CD4-positive, alpha-beta T cell treated with Interleukin-4 for 1 hour (primary cell): ENCODE measurements at places on chromosomes 2 and 18.

DNA sequence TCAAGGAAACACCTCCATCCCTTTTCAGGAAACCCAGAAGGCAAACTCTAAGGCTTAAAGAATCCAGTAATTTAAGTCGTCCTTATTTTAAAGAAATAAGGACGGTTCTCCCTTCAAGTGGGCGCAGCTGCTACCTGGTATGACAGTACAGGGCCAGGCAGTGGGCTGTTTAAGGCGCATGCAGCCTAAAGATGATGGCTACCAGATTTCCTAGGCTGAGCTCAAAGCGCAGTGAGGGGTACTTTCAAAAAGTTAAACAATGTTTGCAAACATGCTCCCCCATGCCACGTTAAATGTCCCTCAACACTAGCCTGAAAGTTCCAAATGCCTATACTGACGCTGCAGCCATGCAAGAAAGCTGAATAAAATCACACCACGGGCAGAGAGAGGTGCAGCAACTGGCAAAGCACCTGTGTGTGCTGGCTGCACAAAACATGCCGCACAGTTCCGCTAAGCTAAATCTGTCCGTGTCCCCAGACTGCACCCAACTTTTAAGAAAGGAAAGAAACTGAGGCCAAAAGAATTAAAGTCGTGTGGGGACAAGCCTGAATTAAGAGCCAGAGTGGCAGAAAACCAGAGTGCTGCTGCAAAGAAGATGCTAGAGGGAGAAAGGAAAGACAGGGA is 583 bp downstream of the HIBCH start:
- peak; percentile 27 for DNase-seq

GRCh38 chr18:67545681-67546080 is 29.2 kb upstream of the DSEL start:
- DNase-seq: no peak

- DNase-seq: no peak
These were observed 9.7 kb downstream of the PMAIP1 start for GRCh38 chr18:59909289-59910036.

GRCh38 chr2:109318150-109318948 is 189.3 kb downstream of the SH3RF3 start:
- no peak for DNase-seq

GRCh38 chr2:70396612-70397011 is 94.7 kb upstream of the FAM136A start:
- DNase-seq: no peak

- DNase-seq: no peak
These were observed 14.1 kb downstream of the GLI2 start for GRCh38 chr2:120749506-120750431.

DNA sequence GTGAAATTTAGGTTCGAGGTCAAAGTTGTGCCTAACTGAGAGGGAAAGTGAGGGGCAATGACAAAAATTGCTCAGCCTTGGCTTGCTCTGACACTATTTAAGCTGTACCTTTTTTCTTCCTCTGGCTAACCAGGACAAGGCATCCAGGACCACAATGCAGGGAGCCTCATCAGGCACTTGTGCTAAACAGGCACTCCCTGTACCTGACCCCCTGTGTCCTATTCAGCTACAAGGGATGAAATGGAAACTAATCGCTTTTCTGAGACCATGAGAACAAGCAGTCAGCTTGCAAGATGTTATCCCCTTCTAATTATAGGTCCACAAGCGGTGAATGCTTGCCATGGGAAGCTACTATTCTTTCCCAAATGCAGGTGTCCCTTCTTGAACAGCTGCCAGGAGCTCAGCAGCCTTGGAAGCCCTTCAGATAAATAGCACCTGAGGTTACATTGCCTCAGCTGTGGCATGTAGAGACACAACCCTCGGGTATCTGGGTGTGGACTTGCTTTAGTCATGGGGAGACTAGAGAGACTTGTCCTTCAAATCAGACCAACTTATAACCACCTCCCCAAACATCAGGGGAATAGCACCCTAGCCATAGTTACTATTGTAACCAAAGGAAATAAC is 19.1 kb upstream of the ITGA6 start:
- DNase-seq: no peak

GRCh38 chr2:189076572-189076971 is 102.4 kb downstream of the COL3A1 start:
- no peak for DNase-seq

GRCh38 chr2:217858519-217859491 is 144.0 kb downstream of the TNS1 start:
- DNase-seq: no peak

DNA sequence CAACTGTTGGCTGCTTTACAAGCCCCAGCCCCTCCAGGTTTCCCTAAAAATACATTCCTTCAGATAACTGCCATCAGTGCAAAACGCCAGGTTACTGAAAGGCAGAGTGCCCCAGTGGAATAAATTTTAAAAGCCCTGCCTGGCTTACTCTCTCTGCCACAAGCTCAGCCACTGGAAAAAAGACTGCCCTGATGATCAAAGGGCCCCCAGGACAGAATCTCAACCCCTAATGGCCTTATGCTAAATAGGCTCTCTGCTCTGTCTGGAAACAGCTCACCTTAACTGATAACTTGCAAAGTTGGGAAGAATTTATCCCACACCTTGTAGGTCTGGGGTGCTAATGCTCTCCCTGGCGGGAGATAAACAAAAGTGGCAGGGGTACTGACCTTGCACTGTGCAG is 33.9 kb downstream of the CFAP53 start:
- no peak for DNase-seq

DNA sequence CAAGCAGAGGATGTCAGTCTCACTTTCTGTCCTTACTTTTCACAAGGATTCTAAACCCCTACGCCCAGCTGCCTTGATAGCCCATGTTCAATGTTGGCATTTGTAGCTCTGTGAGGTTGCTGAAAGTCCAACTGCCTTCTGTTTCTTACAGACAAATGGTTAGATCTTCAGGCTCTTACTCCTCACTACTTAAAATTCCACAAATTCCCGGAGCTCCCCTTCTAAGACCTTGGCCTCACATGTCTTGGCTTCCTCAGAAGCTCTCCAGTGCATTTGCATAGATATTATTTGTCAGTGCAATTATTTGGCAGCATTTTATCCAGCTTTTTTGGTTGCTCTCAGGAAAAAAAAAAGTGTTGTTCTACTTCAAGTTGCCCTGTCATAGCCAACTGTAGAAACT is 453.7 kb upstream of the CELF4 start:
- no peak for DNase-seq

- DNase-seq: no peak
These were observed 157.9 kb downstream of the LRRC30 start for GRCh38 chr18:7388741-7389140.

DNA sequence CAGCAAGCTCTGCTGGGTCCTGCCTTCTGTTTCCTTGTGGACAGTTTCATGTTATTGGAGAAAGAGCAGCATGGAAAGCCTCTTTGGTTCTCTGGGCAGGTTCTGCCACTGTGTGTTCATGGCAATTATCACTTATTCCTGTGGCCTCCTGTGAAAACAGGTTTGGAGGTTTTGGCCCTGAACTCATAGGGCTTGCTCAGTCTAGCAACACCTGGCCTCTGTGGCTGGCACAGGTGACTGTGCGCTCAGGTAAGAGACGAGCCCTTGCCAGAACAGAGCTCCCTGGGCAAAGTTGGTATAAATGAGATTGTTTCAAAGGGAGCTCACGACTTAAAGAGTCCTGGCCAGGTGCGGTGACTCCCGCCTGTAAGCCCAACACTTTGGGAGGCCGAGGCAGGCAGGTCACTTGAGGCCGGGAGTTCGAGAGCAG is 5.7 kb downstream of the CEP68 start:
- DNase-seq: no peak

DNA sequence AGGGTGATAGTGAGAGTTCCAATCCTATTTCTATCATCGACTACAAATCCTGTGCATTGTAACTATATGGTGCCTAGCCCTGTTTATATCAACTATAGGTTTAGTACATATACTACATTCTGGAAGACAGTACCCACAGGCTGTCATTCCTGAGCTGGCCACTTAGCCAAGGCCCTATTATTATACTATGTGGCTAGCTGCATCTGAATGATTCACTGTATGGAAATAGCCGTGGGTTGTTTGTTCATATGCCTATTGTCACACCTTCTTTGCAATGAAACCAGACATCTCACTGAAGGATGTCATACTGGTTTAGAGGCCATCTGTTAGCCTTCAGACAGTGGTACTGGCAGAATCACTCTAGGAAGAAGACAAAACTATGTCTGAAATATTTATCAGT is 62.3 kb upstream of the FSIP2 start:
- no peak for DNase-seq

GRCh38 chr2:71788186-71788525 is 334.8 kb downstream of the DYSF start:
- no peak for DNase-seq

GRCh38 chr2:54663424-54664030 is 59.9 kb upstream of the EML6 start:
- DNase-seq: no peak

GRCh38 chr2:1539441-1539840 is 126.2 kb downstream of the TPO start:
- DNase-seq: no peak

GRCh38 chr2:161436411-161436810 is 20.3 kb downstream of the TBR1 start:
- no peak for DNase-seq

- no peak for DNase-seq
These were observed 15.3 kb downstream of the GAREM1 start for GRCh38 chr18:32455361-32455760.

GRCh38 chr2:43391878-43392215 is 165.4 kb upstream of the ZFP36L2 start:
- no peak for DNase-seq

DNA sequence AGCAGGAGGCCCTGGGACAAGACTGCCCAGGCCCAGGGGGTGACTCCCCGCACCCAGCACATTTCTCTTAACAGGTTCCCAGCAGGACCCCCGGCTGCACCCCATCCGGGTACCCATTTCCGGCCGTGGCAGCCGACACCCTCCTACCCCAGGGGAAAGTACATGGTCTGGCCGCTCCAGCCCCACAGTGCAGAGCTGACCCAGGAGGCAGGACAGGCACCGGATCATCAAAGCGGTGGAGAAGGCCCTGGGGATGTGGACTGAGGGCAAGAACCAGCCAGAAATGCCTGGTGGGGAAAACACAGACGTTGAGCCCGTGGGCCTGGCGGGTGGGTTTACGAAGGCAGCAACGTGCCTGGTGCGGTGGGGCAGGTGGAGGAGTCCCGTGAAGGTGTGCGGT is 79.5 kb upstream of the GPC1 start:
- DNase-seq: no peak

DNA sequence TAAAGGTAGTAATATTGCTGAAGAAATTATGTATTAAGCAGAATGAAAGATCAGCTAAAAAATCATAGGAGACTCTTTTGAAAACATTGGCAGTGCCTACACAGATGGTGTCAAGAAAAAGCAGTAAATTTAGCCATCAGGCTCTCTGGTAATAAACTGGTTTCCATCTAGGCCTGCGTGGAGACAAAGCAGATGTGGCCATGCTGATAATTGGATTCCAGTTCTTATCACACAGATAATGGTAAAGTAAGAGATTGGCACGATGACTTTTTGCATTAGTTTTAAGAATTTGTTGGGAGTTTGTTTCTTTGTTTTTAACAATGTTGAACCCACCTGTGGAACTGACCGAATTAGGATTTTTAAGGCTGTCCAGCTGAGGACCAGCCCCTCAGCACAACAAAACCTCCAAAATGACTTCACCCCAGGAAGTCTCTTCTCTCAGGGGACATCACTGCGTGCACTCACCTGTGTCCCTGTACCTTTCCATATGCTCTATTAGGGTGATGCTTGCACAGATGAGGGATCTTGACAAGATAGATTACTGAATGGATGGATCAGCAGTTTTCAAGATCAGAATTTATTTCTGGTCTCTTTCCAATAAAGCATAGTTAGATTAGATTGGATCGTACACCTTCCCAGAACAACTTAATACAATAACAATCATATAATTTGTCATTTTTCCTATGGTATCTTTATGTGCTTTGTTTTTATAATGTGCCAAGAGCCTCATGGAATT is 69.1 kb upstream of the DNAJC10 start:
- DNase-seq: no peak

DNA sequence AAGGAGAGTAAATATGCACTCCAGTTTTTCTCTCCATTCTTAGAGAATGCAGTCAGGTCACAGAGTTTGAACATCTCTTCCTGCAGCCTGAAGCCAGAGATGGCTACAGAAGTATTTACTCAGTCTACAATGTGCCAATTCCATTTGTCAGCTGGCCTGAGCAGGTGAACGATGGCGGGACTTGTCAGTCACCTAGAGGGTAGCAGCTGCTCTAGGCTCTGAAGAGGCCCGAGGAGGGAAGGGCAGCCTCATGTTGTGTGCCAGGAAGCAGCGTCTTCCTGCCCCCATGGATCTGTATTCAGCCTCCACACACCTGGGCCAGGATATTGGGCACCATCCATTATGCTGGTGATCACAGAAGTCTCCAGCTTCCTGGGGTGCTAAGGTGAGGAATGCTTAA is 316.7 kb upstream of the CHAC2 start:
- DNase-seq: no peak

GRCh38 chr2:172239944-172240590 is 137.4 kb upstream of the DLX2 start:
- no peak for DNase-seq

DNA sequence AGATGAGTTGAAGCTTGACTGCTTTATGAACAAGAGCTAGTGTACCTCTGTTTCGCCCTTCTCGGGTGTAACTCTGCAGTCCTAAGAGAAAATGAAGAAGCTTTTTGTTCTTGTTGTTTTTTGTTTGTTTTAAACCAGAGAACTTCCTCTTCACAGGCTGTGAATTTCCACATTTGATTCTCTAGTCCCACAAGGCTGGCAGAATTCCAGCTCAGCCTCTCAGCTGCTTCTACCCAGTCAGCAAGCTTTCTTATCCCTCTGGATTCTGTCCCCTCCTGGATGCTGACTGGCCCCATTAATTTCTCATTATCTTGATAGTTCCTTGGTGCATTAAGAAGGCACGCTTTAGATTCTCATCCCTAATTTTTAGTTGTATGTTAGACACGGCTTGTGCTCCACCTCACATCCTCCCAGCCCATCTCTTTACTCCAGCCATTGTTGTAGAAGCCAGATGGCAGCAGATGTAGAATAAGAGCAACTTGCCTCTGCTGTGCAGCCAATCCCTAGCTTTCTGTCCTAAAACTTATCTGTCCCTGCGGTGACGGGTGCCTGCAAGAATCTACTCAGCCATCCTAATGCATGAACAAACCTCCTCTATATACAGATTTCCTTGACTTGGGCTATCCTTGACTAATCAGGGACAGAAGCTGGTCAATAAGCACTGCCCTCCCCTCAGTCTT is 12.3 kb upstream of the RESP18 start:
- DNase-seq: no peak

DNA sequence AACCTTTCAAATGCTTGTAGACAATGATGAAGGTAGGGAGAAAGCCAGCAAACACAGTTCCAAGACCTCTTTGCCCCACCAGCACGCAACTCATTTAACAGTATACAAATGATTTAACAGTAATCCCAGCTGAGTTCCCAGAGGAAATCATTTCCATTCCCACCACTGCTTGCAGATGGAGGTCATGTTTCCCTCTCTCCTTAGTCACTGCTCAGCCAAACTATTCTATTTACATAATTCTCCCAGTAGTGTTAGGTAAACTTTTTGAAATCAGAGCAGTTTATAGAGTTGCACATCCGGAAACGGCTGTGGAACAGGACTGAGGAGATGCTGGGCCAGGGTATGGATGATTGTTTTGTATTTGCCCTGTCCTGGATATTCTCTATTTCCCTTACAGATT is 328.5 kb downstream of the FIGN start:
- no peak for DNase-seq

- DNase-seq: no peak
These were observed 127.0 kb downstream of the GAREM1 start for GRCh38 chr18:32343634-32344033.

GRCh38 chr2:46344706-46345105 is 47.5 kb downstream of the EPAS1 start:
- DNase-seq: no peak

GRCh38 chr2:19848029-19848750 is 53.6 kb downstream of the TTC32 start:
- no peak for DNase-seq
